ENCODE measurements at places on chromosomes 6 and 20. TPM values are rescaled to one million over a fixed set of nuclear protein-coding genes. Genes with fewer than 3 reads are reported as not detected.

DNA sequence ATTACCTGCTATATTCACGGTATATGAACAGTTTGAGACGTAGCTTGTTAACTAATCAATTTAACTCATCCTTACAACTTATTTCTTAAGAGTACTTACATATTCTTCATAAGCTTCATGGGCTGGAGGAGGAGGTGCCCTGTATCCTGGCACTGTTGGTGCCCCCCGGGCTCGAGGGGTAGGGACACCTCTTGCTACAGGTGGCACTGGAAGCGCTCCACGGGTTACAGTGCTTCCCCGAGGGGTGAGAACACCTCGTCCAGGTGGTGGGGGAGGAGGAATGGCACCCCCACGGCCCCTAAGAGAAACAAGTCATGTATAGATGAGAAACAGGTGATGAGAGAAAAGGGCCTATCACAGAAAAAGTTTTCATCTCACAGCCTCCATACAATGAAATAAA, 391.5 kb downstream of the KHDRBS2 start:
- no peak overlapping the region for H3K4me3 ChIP-seq
- H3K36me3 ChIP-seq = no peaks in the 10 kb centered on the region
- no peak overlapping the region for H3K27ac ChIP-seq
- no peaks in the 10 kb centered on the region for H3K27me3 ChIP-seq
- no peak for DNase-seq
- H3K4me1 ChIP-seq = no peaks in the 10 kb centered on the region

DNA sequence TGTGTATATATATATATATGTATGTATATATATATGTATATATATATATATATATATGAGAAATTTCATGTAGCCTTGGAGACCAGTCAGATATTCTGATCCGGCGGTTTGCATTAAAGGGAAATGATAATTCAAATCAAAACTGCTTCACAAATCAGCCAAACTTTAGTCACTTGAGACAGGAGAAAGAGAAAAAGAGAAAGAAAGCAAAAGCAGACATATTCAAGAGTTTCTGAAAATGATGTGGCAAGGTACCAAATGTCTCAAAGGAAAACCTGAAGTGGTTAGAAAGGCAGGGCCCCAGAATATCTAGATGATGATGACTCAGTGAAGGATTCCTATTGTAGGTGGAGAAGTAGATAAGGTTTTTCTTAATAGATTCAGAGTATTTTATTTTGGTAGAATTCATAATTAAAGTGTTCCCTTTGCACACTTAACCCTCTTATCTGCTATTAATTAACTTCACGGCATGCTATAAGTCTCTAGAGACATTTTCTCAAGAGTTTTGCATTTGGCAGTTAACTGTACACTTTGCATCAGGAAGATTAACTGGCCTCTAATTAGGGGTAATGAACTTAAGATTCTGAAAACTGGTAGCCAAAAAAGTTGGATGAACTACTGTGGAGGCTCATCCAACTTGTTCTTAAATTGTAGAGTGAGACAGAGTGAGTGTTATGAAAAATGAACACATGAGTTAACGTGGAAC, 50.1 kb upstream of the ASF1A start:
- H3K27me3 ChIP-seq = no peaks in the 10 kb centered on the region
- DNase-seq = no peak
- no peaks in the 10 kb centered on the region for H3K36me3 ChIP-seq
- H3K4me1 ChIP-seq = no peaks in the 10 kb centered on the region

GRCh38 chr20:43726333-43726732, 469 bp downstream of the GTSF1L start:
- no peak overlapping the region for H3K27ac ChIP-seq
- no peaks in the 10 kb centered on the region for H3K27me3 ChIP-seq
- H3K4me3 ChIP-seq = no peak overlapping the region

DNA sequence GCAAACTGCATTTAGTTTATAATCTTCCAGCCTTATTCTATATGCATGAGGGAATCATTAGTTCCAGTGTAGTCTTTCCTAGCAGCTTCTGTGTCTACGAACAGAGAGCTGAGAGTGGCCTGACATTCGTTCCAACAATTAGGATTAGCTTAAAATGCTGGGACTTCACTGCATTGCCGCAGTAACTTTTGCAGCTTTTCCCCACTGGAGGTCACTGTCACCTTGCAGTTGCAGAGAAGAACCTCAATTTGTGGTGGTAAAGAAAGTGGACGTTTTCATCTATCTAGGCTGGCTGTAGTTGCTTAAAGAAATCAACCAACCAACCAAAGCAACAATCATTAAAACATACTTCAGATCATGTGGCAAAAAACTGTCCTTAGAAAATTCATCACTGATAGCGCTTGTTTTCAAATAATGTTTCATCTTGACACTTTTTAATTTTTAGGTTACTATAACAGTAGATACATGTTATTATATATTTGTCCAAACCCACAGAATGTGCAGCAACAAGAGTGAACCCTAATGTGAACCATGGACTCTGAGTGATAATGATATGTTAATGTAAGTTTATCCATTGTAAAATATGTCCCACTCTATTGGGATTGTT, 12.2 kb downstream of the MYLK4 start:
- no peak for DNase-seq
- no peak overlapping the region for H3K27ac ChIP-seq
- H3K36me3 ChIP-seq = no peaks in the 10 kb centered on the region
- no peaks in the 10 kb centered on the region for H3K27me3 ChIP-seq

The C6orf52 gene
- polyA plus RNA-seq = not detected

DNA sequence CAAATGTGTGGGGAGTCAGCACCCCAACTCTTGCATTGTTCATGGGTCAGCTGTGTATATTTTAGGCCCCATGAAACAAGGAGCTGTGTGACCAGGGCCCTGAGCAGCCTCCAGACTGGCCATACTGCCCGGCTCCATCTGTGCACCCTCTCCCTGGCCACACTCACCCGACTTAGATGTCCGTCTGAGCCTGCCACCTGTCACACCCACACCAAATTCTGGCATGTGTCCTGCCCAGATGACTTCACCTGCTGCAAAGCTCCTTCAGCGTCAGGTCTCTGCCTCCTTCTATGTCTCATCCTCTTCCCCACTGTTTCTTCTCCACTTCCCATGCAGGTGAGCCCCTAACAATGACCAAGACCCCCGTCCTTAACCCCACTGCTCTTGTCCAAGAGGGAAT, 88.1 kb upstream of the THBS2 start:
- no peaks in the 10 kb centered on the region for H3K27me3 ChIP-seq
- H3K4me1 ChIP-seq = no peaks in the 10 kb centered on the region
- no peak for DNase-seq

The ZFP57 gene
- not detected for polyA plus RNA-seq

The PRIM2 gene
- polyA plus RNA-seq = 4.9 TPM

The RIMS1 gene
- not detected for polyA plus RNA-seq

- no peak overlapping the region for H3K4me3 ChIP-seq
- no peaks in the 10 kb centered on the region for H3K4me1 ChIP-seq
- H3K27me3 ChIP-seq = no peaks in the 10 kb centered on the region
Measured at GRCh38 chr6:30219244-30219643, 6.0 kb upstream of the TRIM26 start.
